ENCODE measurements at places on chromosomes 11 and 22.

GRCh38 chr11:77149716-77150392, 21.8 kb downstream of the MYO7A start:
- no peak for DNase-seq

GRCh38 chr11:118789501-118790356, 1.2 kb downstream of the DDX6 start:
- DNase-seq, result no peak

GRCh38 chr11:33742249-33742851, 6.1 kb upstream of the CD59 start:
- DNase-seq, result no peak

- DNase-seq, result no peak
Measured at GRCh38 chr11:85947431-85948272, 92.5 kb downstream of the CCDC83 start.

DNA sequence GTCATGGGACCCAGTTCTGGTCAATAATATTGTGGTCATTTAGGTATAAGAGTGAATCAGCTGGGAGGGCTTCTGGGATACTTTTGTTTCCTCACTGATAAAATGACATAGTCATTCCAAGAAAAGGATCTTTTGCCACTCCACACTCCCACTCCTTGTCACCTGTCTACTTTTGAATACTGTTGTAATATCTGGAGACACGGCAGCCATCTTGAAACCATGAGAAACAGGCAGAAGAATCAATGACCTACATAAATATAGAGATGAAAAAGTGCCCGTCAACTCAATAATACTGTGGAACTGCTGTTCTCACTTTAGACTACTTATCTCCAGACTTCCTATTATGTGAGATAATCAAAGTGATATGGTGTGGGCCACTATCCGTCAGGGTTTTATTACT, 154.2 kb downstream of the CCDC34 start:
- no peak for DNase-seq

DNA sequence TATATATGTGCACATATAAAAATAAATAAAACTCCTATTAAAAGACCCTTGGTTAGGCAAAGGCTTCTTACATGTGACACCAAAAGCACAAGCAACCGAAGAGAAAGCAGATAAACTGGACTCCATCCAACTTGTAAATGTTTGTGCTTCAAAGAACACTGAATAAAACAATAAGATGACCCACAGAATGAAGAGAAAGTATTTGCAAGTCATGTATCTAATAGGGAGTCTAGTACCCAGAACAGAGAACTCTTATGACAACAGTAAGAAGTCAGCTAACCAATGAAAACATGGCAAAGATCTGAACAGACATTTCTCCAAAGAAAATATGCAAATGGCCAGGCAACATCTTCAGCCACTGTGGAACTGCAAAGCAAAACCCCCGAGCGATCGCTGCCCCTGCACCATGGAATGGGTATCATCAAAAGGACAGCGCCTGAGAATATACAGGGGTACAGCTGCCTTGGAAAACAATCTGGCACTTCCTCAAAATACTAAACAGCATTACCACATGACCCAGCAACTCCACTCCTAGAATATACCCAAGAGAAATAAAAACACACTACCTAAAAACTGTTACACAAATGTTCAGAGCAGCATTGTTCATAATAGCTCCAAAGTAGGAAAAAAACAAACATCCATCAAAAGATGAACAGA, 17.2 kb downstream of the BRD1 start:
- no peak for DNase-seq

GRCh38 chr11:100810146-100810545, 123.1 kb downstream of the ARHGAP42 start:
- no peak for DNase-seq

DNA sequence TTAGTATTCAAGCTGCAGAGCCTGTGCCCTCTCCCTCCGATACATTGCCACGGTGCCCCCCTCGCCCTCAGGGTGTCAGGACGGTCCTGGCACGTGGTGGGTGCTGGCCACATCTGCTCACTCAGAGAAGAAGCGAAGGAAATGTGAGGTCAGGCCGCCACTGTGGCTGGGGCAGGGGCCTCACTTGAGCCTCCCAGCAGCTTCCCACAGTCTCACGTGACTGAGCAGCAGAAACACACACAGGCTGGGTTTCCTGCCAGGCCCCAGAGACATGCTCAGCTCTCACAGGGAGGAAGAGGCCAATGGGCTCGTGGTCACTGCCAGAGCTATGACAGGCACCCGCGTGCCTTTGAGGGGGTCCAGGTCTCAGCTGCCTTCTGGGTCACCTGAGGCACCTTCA, 37.9 kb upstream of the PRR5 start:
- DNase-seq, result peak; percentile 81

GRCh38 chr11:43282607-43283440, 29.0 kb upstream of the API5 start:
- DNase-seq, result peak; percentile 67

DNA sequence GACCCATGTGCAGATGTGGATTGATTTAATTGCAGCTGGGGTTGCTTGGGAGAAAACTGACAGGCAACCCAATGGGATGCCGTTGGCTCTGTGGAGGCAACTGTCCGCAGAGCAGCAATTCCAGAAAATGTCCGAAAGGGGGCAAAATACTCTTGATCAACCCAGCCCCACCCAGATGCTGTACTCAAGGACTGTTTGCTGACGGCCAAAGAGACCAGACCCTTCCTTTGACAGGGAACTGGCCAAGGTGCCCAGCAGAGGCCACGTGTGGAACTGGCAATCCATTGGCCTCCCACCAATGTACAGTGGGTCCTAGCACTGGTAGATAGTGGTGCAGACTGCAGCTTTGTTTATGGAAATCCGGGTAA, 29.7 kb upstream of the KCNA4 start:
- peak; percentile 44 for DNase-seq

DNA sequence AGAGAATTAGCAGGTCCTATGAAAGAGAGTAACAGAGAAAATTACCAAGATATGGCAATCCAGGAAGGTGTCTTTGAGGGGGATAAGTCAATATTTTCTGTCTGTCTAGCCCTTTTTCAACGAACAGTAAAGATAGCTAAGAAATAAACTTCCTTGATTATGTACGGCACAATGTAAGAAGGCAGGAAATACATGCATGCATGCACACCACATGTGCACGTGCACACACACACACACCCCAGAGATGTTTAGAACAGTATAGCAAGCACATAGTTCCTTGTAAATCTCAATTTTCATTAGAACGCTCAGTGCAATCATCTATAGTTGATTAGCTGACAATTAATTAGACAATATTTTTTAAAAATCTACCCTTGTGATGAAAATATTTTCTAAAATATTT, 74.7 kb downstream of the MPPED2 start:
- no peak for DNase-seq

DNA sequence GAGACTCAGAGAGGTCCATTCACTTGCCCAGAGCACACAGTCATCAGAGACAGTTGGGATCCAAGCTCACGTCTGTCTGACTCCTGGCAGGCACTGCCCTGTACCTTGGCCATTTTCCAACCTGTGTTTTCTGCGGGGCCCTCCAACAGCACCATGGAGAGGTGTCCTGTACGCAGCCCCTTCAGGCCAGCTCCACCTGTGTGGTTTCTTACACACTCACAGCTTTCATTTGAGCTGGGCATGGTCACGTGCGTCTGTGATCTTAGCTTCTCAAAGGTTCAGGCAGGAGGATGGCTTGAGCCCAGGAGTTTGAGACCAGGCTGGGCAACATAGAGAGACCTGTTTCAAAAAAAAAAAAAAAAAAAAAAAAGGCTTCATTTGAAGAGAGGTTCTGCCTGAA, 24.4 kb downstream of the TOM1 start:
- no peak for DNase-seq

DNA sequence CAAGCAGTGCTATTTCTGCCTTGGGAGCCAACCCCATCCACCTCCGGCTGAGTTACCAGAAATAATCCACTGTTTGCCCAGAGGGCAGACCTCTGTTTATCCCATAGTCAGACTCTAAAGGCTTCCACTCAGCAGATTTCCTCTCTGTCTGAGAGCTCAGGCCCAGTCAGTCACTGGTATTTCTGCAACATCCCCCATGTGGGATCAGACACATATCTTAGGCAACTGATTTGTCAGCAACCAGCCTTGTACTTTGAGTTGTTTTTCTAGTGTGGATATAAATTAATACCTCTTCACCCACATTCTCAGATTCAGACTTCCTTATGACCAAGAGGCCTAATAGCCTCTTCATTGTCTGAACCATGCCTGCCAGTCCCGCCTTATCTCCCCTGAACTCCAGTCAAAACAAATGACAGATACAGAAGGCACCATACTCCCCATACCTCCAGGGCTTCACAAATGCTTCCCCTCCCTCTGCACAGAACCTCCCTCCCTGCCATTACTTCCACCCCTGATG, 193.6 kb downstream of the FAM76B start:
- no peak for DNase-seq

- peak; percentile 93 for DNase-seq
Measured at GRCh38 chr11:119094816-119095065, 6.9 kb downstream of the DPAGT1 start.

DNA sequence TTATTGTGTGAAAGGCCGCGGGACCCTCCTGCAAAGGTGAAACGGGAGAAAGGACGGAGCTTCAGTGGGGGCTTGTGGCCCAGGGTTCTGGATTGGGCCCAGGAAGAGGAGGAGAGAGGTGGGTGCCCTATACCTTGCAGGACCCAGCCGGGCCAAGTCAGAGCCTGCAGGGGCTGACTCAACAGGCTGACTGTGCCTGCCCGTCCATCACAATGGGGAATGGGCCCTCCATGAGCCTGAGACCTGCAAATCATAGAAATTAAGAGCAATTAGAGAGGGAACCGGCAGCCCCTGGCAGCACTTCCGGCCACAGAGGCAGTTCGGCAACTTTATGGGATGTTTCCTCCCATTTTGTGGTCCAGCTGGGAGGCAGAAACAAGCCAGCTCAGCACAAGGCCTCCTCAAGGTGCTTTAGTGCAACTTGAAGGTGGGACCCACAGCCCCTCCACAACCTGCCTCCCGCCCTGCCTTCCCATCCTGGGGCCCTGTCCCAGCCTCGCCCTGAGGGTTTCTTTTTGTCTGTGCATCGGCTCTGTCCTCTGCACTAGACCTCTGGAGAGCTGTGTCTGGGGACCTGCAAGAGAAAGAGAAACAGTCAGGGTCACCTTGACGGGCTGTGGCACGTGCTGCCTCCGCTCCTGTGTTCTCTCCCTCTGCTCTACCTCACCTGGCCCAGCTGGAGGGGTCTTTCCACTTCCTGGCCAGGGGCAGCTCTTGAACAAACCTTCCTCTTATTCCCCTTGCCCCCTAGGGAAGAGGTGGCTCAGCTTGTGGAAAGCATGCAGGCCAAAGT, 19.1 kb upstream of the NECTIN1 start:
- no peak for DNase-seq

DNA sequence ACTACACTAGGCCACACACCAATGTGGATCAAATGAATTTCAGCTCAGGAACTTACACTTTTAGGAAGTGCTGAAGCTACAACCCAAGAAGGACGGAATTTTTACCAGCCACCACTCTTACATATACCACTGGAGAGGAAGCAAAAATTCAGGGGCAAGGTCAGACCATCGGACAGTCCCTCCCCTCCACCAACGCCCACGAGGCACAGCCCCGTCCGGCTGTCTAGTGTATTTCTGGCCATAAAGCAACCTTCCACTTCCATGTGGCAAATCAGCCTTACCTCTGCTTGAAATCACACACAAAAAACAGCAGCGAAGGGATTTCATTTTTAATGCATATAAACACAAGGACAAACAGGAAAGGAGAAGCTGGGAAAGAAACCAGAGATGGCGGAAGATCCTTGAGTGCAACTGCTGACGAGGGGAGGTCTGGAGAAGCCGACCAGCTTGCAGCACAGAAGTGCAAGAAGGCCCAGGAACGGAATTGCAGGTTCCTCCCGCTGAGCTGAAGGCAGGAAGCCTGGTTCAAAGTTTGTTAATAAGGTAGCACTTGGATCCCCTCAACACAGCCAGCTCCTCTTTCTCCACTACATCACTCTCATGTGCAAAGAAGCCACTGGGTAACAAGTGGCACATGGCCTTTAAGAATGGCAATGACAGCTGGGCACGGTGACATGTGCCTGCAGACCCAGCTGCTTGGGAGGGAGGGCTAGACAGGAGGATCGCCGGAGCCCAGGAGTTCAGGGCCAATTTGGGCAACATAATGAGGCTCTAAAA, 71.5 kb downstream of the SHANK2 start:
- DNase-seq, result no peak

GRCh38 chr22:38796262-38796957, 2.5 kb upstream of the DNAL4 start:
- DNase-seq, result no peak

DNA sequence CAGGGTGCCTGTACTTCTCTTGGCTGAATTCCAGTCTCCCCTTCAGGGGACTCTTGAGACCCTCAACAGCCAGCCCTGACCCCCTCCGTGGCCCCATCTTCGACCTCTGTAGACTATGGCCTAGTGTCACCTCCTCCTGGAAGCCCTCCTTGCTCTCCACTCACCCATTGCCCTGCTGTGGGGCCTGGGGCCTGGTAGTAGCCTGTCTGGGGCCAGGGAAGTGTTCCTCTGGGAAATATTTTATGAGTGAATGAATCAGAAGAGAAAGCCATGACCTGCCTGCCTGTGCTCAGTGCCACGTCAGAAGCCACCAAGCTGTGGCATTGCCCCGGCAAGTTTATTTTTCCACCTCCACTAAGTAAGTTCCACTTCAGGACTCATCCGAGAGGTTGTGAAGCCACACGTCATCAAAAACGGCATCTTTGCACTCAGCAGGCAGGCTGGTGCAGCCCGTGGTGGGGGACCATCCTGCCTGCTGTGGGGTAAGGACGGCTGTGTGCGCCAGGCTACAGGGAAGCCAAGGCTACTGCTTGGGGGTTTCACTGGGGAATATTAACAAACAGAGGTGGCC, 59.6 kb upstream of the PPARA start:
- peak; percentile 22 for DNase-seq

- peak; percentile 83 for DNase-seq
Measured at GRCh38 chr22:27804470-27805297, 3.1 kb upstream of the MN1 start.

- DNase-seq, result no peak
Measured at GRCh38 chr11:67400251-67400941, 1.3 kb downstream of the PPP1CA start.

GRCh38 chr11:36346562-36347383, 50.7 kb downstream of the PRR5L start:
- DNase-seq, result no peak

DNA sequence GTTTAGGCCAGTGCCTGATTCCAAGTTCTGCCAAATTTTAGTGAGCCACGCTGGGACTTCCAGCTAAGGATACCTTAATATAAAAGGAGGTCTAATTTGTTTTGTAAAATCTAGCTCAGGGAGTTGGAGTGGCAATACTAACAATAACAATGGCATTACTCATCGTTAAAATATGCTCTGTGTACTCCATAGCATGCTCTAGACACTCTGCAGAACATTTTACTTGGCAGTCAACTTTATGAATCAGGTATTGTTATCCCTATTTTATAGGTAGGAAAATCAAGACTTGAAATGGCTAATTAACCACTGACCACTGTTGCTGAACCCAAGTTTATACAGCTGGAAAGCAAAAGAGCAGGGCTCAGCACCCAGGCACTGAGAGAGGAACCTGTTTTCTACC, 485.0 kb upstream of the KIRREL3 start:
- DNase-seq, result no peak

- no peak for DNase-seq
Measured at GRCh38 chr11:121437018-121437685, 15.0 kb upstream of the SORL1 start.

Measured in Right ventricle myocardium inferior (tissue), 1 donor.